Skin of body (tissue), 3 donors: ENCODE measurements at places on chromosomes 1 and 21.
A peak's percentile ranks its signal among the peaks of the same experiment; 100 is the strongest.

DNA sequence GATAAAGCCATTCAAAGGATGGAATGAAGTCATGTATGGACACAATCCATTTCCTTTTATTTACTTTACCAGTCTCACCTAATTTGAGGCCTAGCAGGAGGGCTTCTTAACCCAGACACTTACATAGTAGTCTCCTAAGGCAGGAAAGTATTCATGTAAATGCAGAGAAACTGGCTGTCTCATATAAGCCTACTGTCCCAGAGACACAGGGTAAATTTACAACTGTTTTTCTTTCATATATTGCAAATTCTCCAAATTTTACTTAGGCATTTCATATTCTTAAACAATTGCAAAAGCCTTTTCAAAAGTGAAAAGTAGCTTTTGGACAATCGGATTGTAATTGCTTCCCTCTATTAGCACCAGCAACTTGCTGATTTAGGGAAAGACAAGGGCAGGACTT, 29.9 kb downstream of the SPAG17 start:
- DNase-seq = no peak

DNA sequence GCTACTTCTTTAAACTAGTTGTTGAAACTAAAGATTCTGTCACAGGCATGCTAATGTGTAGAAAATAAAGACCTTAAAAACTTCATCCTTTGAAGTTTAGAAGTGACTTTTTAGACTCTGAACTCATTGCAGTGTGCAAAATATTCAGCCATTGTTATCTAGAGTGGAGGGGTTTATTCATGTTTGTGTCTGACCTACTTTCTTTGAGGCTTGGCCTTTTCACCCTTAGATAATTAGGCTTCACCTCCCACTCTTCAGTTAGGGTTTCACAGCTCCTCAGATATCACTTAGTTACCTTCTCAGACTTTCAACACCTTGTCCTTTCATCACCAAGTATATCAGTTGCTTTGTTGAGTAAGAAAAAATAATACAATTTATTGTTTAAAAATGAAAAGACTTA, 75.9 kb downstream of the IVNS1ABP start:
- no peak for DNase-seq

- DNase-seq = no peak
These were observed 36.1 kb downstream of the ST6GALNAC3 start for GRCh38 chr1:76110666-76111065.

- no peak for DNase-seq
These were observed 573.8 kb upstream of the NR5A2 start for GRCh38 chr1:199453723-199454122.

- DNase-seq = no peak
These were observed 60.8 kb upstream of the PGD start for GRCh38 chr1:10338047-10338446.

DNA sequence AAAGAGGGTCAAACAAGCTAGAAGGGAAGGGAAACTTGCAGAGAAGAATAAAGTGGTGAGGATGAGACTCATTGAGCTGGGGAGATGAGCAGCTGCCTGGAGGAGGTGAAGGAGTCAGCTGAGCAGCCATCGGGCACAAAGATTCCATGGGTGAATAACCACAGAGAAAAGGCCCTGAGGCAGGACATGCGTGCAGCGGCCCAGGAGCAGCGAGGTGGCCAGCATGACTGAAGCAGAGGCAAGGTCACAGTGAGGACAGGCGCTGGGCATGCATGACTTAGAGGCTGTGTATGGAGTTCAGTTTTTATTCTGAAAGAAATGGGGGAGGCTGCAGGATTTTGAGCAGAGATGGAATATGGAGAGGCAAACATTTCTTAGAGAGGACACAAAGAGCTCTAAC, 24.9 kb downstream of the OLFML2B start:
- DNase-seq = no peak

GRCh38 chr1:218852527-218852926, 321.2 kb upstream of the LYPLAL1 start:
- DNase-seq = no peak

DNA sequence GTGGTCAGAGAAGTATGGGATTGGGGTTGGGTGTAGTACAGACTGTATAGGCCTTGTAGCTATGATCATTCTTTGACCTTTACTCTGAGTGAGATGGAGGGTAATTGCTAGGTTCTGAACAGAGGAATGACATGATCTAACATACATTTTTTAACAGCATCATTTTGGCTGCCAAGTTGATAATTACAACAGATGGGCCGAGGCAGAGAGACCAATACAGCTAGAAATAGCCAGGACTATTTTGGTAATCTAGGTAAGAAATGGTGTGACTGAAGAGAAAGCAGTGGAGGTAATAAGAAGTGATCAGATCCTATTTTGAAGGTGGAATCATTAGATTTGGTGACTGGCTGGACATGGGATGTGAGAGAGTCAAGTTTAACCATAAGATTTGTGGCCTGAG, 43.5 kb downstream of the RPAP2 start:
- DNase-seq = no peak

DNA sequence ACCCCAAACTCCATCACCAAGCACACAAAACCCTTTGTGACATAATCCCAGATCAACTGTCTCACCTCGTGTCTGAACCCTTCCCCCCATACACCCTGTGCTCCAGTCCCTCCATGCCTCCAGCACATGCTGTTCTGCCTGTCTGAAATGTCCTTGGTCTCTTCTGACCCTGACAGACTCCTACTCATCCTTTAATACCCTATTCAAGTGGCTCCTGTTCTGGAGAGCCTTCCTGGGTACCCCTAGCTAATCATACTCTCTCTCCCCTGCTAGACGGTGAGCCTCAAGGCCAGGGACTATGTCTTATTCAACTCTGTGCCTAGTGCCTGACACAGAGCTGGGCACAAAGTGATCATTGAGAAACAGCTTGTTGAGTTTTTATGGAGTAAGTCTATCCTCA, 125.0 kb downstream of the LACTBL1 start:
- DNase-seq = no peak

GRCh38 chr1:117341123-117341522, 26.1 kb upstream of the MAN1A2 start:
- no peak for DNase-seq

- no peak for DNase-seq
These were observed 129.2 kb downstream of the CYYR1 start for GRCh38 chr21:26443867-26444266.

- DNase-seq = peak; percentile 46
These were observed 834.2 kb upstream of the CXADR start for GRCh38 chr21:16678429-16679160.

DNA sequence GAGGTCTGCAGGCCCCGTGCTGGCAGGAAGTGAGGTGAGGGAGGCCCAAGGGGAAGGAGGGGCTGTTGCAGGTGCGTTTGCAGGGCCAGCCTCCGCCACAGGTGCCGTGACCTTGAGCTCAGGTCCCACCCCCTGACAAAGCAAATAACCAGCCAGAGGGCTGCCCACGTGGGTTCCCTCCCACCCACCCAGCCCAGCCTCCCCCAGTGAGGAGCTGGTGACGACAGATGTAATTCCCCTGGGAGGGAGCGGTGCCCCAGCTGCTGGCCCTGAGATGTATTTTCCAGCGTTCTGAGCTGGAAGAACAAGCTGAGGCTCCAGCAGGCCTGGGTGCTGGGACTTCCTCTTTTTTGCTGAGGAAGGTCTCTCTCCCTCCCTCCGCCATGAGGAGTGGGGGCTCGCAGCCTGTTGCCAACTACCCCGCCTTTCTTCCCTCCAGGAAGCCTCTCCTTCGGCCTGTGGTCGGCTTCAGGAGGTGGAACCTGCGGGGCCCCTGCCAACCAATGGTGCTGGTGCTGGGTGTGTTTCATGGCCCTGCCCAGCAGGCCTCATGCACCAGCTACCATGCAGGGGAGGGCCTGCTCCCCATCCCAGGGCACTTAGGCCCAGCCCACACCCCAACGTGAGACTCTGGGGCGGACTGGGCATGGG, 153.2 kb downstream of the PRDM16 start:
- DNase-seq = no peak

- DNase-seq = peak; percentile 3
These were observed 60.8 kb downstream of the ZNF684 start for GRCh38 chr1:40592107-40592803.

DNA sequence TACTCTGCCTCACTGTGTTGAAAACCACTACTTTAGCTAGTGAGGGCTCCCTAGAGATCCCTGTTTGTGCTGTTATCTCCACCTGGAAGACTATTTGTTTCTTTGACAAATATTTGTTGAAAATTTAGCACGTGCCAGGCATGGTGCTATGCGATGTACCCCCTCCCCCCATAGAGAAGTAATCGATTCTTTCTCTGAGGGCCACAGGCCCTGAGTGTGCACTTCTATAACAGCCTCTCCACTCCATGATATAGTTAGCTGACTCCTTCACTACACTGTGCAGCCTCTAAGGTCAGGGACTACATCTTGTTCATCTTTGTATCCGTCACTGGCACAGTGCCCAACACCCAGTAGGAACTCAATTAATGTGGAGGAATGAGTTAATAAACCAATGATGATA, 17.3 kb upstream of the RBM15 start:
- no peak for DNase-seq

DNA sequence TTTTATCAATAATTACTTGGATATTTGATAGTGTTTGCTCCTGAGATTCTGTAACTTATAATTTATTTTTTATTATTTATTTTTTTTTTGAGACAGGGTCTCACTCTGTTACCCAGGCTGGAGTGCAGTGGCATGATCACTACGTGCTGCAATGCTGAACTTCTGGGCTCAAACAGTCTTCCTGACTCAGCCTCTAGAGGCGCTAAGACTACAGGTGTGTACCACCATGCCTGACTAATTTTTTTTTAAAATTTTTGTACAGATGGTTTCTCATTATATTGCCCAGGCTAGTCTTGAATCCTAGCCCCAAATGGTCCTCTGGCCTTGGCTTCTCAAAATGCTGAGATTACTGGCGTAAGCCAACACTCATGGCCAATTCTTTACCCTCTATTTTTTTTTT, 845.5 kb upstream of the ADGRL4 start:
- DNase-seq = no peak

- DNase-seq = peak; percentile 85
These were observed 6.5 kb upstream of the IGSF3 start for GRCh38 chr1:116674011-116674531.

GRCh38 chr1:24567792-24568388, 12.0 kb downstream of the NCMAP start:
- no peak for DNase-seq

- peak; percentile 71 for DNase-seq
These were observed 700 bp upstream of the KMO start for GRCh38 chr1:241531195-241532161.

DNA sequence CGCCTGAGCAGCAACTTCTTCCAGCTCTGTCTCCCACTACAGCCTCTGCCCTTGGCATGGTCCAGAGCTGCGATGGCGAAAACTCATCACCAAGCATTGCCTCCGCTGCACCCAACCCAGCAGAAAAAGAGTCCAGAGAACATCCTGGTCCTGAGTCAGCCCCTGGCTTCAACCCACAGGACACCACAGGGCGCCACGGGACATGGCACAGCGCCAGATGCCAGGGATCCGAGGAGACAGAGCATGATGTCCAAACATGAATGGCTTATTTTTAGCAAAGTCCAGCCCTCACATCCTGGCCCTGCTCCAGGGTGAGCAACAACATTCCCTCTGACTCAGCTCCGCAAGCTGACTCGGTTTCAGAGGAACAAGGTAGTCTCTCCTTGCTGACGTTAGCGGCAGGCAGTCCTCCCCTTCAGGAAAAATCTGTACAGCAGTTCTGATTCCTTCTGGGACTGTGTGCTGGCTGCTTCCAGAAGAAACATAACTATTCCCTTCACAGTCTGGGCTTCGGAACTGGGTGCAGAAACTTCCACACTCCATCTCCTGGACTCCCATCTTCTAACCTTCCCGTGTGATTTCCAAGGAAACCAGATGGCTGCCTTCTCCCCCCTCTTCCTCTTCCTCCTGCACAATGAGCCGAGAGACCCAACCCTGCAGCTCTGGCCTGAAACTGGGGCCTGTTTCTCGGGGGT, 131.3 kb downstream of the TOMM20 start:
- DNase-seq = peak; percentile 61

GRCh38 chr1:9196129-9197040, 38.2 kb upstream of the H6PD start:
- peak; percentile 22 for DNase-seq

DNA sequence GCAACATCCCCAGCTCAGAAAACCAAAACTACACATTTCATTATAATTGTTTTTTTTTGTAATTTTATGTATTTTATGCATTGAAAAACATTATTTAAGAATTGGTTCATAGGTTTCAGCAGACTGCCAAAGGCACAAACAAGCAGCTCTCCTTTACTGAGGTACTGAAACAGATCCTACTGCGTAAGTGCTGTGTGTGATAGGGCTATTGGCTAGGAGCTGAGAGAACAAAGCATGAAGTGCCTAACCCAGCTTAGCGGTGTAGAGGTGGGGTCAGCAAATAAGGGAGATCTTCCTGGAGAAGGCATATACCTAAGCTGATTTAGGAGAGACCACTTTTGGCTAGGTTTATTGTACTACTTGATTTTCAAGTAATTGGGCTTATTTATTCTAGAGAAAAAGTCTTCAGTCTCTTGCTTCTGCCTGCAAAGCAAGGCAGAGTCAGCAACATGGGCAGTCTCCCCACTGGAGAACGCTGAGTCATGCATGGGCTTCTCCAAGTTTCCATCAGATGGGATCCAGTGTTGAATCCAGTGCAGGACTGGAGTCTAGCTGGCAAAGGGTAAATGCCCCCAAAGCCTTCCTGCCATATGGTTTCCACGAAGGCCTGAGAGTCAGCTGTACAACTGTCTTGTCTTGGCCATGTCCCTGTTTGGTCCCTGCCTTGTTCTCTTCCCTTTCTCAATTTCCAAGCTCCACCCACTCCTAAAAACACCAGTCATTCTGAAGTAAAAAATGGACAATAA, 18.0 kb upstream of the YTHDF2 start:
- DNase-seq = no peak

GRCh38 chr1:70411360-70411844, 334 bp downstream of the CTH start:
- DNase-seq = no peak

DNA sequence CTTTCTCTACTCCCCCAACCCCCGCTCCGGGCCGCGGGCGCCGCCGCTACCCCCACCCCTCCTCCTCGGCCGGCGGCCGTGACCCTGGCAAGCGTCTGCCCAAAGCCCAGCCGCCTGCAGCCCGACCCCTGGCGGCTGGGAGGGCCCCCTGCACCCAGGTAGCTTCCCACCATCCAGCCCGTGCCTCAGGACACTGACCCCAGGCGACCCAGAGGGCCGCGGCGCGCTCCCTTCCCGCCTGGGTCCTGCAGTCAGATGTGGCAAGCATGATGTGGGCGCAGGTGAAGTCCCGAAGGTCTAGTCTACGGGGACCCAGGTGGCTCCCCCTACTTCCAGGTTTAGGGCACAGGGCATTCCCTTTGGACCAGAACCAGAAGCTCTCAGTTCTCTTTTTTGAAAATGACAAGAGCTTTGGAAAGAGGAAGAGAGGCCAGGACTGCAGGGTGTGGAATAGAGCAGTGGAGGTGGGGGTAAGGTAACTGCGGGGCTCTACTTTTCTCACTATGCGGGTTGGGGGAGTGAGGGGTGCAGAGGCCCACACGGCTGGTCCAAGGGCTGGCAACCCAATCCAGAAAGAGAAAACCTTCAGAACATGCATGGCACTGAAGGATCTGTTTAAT, at the start of gene DENND4B:
DENND4B (minus strand) TSS at position 97 of the 620 bp plus-strand sequence. CDS start 2,344 bp downstream, outside the sequence.
- peak; percentile 58 for DNase-seq

- DNase-seq = no peak
These were observed 342 bp downstream of the DDOST start for GRCh38 chr1:20660847-20661206.
